NCI-H1048 (cell line): ENCODE measurements at places on chromosomes 12 and 14.

DNA sequence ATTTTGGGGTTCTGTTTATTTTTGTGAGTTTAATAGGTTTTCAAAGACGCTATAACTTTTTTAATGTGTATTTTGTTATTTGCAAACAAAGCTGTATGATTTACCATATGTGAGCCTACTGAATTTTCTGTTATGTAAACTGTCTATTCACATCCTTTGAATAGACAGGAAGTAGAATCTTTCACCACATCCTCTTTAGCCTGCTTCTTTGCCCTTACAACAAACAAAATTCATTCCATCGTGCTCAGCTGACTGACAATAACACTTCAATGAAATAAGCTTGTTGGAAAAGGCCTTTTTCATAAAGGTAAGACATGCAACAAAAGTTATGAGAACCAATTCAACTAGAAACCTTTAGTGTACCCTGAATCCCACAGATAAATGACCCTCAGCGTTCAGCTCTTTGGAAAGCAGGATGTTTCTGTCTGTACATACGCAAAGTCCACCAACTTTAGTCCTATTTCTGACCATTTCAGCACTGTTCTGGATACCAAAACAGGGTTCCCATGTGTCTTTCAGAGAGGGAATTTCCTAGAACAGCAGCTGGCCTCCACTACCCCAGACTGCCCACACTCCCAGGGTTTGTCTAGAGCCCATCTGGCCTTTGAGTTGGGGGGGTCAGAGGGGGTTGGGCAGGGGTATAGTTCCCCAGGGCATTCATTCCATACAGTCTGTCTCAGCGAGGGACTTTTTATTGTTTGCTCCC is 71.3 kb downstream of the DUSP6 start:
- DNase-seq, result no peak

DNA sequence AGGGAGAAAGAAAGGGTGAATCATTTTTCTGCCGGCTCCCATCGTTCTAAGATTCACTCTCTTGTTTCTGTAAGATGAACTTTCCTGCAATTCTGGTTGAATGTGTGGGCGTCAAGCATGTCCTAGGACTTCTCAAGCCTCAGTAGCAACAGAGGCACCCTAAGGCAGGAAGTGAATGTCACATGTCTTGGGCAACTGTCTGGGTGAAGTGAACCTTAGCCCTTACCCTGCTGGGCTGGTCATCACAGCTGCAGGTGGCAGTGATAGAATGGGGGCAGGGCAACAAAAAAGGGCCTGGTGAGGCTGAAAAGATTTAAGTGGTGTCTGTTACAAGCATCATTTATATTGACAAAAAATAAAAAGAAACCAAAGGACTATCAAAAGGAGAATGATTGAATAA is 45.9 kb upstream of the CAND1 start:
- no peak for DNase-seq

- no peak for DNase-seq
Measured at GRCh38 chr12:48286665-48287064, 64.1 kb downstream of the ZNF641 start.

DNA sequence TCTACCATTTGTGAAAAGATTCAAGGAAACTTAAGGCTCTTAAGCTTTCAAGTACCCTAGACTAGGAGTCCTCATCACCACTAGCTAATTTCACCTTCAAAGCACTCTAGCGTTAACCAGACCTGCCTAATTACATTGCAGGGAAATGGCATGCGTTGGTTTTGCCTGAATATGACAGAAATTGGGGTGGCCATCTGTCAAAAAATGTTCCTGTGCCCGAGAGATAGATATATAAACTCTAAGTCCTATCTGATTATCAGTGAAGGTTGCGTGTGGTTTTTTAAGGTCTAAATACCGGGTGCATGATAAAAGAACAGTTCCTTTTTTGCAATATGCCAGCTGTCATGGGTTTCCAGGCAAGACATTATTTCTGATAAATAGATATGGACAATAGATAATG is 48.3 kb downstream of the SPRING1 start:
- DNase-seq, result no peak

DNA sequence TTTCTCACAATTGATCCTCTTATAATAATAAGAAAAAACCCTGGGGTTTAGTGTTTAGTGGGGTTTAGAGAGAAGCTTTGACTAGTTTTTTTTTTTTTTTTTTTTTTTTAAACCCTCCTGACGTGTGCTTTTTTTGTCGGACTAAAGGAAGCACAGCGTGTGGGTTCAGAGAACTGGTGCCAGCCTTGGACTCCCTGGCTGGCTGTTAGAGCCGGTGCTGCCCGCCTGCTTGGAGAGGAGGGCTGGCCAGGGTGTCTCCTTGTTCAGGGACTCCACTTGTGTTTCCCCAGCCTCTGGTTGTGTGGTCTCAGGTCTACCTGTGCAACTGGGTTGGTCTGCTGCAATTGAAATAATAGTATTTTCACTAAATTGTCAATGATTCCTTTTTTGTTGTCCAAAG is 54.1 kb upstream of the ASPG start:
- no peak for DNase-seq

GRCh38 chr14:30921305-30921704 is 46.9 kb downstream of the COCH start:
- no peak for DNase-seq

DNA sequence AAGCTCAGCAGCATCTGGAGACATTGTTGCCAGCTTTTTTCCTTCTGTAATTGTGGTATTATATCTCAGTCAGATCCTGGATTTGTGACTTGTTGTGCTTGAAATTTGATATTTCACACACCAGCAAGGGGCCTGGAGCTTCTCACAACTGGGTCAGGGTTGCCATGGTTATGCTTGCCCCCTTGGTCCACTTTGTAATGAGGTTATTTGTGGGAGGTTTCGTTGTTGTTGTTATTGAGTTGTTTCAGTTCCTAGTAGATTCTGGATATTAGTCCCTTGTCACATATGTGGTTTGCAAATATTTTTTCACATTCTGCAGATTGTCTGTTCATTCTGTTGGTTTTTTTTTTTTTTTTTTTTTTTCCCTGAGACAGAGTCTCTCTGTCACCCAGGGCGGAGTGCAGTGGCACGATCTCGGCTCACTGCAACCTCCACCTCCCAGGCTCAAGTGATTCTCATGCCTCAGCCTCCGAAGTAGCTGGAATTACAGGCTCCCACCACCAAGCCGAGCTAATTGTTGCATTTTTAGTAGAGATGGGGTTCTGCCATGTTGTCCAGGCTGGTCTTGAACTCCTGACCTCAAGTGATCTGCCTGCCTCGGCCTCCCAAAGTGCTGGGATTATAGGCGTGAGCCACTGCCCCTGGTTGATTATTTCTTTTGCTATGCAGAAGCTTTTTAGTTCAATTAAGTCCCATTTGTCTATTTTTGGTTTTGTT is 80.6 kb upstream of the ETV6 start:
- DNase-seq, result no peak

GRCh38 chr14:43765474-43765873 is 741.6 kb downstream of the FSCB start:
- no peak for DNase-seq

DNA sequence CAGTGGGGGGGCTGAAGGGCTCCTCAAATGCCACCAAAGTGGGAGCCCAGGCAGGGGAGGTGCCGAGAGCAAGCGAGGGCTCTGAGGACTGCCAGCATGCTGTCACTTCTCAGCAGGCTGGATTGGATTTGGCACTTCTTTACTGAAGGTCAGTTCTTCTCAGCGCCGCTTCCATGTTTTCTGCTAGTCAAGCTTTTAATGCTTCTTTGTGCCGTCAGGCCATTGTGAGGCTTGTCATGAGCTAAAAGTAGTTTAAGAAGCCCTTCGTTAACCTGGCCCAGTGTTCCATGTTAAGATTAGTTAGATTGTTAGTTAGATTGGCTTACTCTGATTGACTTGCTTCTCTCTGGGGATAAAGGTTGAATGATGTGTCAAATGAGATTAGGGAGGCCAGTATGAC is 13.4 kb downstream of the GABARAPL1 start:
- no peak for DNase-seq

DNA sequence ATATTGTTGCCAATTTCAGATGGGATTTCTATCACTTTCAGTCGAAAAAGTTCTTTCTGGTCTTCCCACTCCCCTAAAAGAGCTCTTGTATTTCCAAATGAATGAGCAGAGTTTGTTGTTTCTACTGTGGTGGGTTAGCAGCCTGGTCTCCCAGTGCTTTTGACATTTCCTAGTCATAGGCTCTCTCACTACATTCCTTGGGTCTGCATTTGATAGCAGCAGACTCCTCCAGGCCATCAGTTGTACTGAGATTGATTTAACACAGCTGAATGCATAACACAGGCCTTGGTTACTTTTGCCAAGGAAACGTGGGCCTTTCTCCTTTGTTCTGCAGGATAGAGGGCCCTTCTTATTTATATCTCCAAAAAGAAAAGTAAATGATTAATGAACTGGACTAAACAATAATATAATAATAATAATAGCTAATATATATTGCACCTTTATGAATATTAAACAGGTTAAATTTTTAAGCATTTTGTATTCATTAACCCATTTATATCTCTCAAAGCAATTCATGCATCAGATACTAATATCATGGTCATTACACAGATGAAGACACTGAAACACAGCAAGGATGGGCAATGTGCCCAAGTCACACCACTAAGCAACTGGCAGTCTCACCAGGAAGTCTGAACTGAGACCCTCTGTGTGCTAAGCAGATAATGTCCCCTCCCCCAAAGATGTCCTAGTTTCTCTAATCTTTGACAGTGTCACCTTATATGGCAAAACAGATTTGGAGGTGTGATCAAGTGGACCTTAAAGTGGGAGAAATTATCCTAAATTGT is 1579.2 kb downstream of the AACS start:
- DNase-seq, result no peak

GRCh38 chr12:104632724-104633201 is 176.0 kb downstream of the CHST11 start:
- DNase-seq, result no peak

DNA sequence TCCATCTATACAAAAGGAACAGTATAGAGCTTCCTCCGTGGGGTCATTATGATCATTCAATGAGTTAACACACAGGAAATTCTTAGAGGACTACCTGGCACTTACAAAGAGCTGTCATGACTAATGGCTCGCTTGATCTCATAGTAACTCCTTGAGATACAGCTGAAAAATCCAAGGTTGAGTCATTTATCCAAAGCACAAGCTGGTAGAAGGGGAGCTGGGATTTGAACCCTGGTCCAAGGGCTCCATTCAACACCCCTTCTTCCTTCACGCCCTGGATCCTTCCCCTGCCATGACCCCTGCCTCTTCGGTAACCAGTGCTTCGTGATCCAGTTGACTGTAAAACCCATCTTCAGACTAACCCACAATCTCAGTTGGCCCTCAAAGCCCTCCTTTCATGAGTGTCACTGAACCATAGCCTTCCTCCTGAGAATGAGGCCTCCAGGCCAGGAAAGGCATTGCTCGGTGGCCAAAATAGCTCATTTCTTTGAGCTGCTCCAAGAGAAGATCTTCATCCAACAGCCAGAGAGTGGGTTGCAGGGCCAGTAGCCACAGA is 7.8 kb downstream of the ZFP36L1 start:
- DNase-seq, result no peak

- no peak for DNase-seq
Measured at GRCh38 chr12:63845726-63846125, 1.2 kb downstream of the SRGAP1 start.

DNA sequence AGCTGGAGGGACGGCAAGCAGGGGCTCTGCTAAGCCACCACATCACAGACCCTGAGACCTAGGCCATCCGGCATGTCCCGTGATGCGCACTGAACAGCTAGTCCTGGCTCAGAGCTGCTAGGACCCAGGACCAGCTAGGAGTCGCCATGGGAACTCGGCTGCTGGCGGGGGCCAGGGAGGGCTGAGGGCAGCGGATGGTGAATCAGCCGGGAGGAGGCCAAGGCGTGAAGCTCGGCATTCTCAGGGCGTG is 5.1 kb downstream of the AHNAK2 start:
- no peak for DNase-seq

DNA sequence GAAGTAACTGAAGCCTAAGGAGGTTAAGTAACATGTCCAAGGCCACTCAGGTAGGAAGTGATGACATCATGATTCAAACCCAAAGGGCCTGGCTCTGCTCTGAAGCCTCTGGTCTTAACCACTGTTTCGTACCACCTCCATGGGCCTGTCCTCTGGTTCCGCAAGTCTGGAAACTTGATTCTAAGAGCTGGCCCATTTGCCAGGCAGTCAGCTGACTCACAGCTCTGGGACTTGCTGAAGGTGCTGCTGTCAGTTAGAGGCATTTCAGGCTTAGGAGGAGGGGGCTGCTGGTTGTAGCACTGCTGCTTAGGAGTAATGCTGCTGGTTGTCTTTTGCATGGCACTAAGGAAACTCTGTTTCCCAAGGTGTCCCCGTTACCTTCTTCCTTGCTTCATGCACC is 7.9 kb downstream of the NRXN3 start:
- no peak for DNase-seq

DNA sequence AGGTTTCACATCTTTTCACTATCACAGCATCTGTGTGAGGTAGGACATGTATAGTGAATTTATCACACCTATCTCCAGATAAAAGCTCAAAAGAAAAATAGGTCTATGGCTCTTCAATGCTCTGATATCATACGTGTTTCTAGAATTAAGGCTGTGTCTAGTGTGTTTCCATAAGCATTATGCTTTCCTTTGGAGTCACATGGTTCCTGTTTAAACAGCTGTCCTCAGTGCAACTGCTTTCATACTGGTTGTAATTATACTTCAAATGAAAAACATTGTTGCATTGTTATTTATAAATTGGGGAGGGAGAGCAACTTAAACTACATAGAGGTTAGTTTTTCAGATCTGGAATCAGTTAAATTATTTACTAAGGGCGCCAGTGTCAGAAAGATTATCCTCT is 151.6 kb downstream of the SYT1 start:
- DNase-seq, result no peak

GRCh38 chr14:63478010-63478409 is 65.2 kb downstream of the PPP2R5E start:
- no peak for DNase-seq

DNA sequence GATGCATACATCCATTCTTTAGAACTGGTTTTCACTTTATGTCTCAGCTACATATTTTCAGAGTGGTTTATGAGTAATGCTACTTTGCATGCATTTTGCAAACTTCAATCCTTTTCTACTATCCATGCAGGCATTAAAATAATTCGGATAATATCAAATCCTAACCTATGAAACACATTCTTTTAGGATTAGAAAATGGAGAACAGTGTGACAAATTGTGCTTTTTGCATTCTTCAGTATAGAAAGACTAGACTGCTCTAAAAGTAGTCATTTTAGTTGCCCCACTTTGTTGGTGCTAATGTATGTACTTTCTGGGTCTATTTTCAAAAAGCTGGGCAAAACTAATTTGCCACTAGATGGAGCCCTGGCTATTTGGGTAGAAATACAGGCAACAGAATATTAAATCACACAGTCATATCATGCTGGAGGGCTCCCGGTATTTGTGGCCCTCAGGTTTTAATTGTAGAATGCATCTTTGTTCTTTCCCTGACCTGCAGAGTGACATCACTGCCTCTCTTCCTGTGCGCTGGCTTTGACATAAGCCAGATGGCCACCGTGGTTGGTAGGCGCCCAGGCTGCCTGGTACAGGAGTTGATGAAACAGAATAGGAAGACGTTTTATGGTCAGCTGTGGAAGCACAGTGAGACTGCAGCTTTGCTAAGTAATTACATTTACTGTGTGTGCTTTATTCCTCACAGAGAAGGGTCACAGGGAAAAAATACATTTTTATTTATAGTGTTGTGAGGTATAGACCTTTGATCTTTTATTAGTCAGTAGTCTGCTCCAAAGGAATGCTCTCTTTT is 28.1 kb downstream of the MSRB3 start:
- no peak for DNase-seq

GRCh38 chr14:99026471-99026870 is 245.5 kb downstream of the BCL11B start:
- DNase-seq, result no peak
